ENCODE measurements at places on chromosomes 7 and 10.

DNA sequence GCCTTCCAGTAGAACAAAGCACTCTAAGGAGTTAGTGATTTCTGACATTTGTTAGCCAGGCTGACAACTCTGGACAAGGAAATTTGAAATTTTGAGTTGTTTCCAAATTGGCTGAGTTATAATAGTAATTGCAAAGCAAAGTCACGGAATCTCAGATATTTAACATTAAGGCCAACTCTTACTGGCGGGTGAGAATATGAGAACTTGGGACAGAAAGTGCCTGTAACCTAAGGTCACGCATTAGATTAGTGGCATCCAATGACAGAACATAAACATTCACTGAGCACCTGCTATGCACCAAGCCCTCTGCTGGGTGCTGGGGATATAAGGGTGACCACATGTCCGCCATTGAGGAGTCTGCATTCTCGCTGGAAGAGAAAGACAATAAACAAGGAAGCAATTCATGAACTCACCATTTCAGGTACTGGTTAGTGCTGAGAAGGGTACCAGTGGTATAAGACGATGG, 45.5 kb upstream of the CHST15 start:
- H3K27ac ChIP-seq: no peak overlapping the region
- no peaks in the 10 kb centered on the region for H3K36me3 ChIP-seq
- no peak overlapping the region for H3K4me3 ChIP-seq
- DNase-seq: no peak

- H3K36me3 ChIP-seq: peaks cover 8% of the 10 kb centered on the region
- DNase-seq: no peak
- peaks cover 4% of the 10 kb centered on the region for H3K4me1 ChIP-seq
- no peak overlapping the region for H3K27ac ChIP-seq
- H3K4me3 ChIP-seq: no peak overlapping the region
- H3K27me3 ChIP-seq: no peaks in the 10 kb centered on the region
These were observed 23.0 kb upstream of the ZRANB1 start for GRCh38 chr10:124918906-124919305.

DNA sequence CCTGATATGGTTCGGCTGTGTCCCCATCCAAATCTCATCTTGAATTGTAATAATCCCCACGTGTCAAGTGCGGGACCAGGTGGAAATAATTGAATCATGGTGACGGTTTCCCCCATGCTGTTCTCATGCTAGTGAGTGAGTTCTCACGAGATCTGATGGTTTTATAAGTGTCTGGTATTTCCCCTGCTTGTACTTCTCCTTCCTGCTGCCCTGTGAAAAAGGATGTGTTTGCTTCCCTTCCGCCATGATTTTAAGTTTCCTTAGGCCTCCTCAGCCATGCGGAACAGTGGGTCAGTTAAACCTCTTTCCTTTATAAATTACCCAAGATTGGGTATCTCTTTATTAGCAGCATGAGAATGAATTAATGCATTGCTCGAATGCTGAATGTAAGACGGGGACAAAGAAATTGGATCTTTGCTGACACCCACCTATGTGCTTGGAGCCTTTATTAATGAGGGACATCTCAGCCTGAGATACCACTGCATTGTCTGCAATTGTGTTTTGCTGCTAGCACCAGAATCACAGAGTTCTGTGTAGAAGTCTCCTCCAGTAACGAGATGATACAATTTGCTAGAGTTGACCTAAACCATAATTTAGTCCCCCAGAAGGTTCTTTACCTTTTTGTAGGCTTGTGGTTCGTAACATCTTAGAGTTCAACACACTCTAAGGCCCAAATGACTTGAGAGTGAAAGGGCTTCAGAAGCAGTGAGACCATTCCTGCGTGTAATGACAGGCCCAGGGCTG, 28.6 kb downstream of the SLC35B4 start:
- no peak for DNase-seq
- H3K36me3 ChIP-seq: no peaks in the 10 kb centered on the region
- H3K27me3 ChIP-seq: peaks cover 3% of the 10 kb centered on the region
- no peaks in the 10 kb centered on the region for H3K4me1 ChIP-seq
- H3K27ac ChIP-seq: no peak overlapping the region

DNA sequence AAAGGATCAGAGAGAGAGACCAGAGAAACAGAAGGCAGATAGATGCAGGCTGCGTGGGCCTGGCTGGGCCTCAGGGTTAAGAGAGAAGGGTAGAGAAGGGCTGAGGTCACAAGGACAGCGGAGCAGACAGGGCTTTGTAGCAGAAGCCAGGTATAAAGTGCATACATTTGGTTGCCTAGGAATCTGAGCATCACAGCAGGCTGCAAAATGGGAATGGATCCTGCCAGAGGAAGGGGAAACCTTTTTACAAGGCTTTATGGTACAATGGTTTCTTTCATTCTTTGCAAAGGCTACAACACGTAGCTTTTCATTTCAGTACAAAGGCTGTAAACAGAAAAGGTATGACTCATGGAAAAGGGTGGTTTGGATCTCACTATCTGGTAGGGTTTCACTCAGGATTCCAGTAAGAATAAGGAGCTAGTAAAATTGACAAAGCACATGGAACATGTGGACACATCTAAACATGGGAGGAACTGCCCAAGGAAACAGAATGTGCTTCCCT, 275.1 kb downstream of the DOCK4 start:
- DNase-seq: peak; percentile 66
- H3K4me3 ChIP-seq: no peak overlapping the region
- no peak overlapping the region for H3K27ac ChIP-seq
- no peaks in the 10 kb centered on the region for H3K36me3 ChIP-seq

Data from mesenchymal stem cell (in vitro differentiated cells and primary cell).